AML-193 (cell line): ENCODE measurements at places on chromosomes 4 and X.

GRCh38 chr4:3291969-3292570, 751 bp upstream of the RGS12 start:
- peak; percentile 37 for DNase-seq

- no peak for DNase-seq
Observed at GRCh38 chr4:86582410-86582809, 11.7 kb upstream of the PTPN13 start.

- no peak for DNase-seq
Observed at GRCh38 chrX:39969819-39970504, 127.8 kb downstream of the BCOR start.

DNA sequence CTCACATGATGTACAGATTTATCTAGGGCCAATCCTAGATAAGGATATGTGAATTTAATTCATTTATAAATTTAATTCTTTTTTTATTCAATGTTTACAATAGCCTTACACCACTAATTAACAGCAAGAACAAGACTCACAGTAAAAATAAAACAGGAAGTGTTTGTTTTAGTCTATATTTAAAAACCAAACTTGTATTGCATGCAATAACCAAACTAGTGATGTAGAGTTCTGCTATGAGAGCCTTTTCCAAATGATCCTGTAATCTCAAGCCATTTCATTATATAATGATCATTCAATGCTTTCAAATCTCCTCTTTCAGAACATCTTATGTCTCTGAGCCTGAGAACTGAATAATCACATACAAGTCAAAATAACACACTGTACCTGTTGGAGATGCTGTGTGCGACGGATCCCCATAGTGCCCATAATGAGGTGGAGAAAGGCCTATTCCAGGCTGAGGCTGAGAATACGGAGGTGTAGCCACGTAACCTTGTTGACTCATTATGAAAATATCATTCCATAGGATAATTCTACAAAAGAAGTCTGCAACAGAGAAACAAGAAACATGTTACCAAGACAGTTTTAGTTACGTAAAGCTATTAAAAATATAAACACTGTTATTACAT, 2.6 kb downstream of the SEC24D start:
- DNase-seq = no peak

GRCh38 chrX:49199906-49200771, at the start of gene SYP:
Gene SYP (minus strand): TSS chrX:49200193. CDS start chrX:49200186, 7 bp downstream.
- peak; percentile 71 for DNase-seq

- no peak for DNase-seq
Observed at GRCh38 chr4:178963446-178964045, 1521.3 kb upstream of the AGA start.

DNA sequence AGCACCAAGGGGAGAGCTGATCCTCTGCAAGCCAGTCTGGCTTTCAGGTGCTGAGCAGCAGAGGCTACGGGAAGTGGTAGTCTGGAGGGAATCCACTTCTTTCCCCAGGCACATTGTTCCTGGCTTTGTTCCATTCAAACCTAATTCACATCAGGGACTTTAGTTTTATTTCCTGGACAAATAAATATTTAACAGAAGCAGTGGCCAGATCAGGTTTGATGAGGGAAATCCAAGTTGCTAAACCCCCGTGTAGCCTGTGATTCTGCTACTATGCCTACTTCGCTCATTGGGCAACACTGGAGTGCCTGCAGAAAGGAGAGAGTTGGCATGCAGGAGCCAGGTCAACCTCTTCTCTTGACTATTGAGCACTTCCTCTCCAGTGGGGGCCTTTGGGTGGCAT, 13.8 kb upstream of the STBD1 start:
- no peak for DNase-seq

GRCh38 chrX:100677611-100678181, 33.7 kb downstream of the SRPX2 start:
- DNase-seq = no peak

GRCh38 chrX:130145123-130145522, 20.5 kb downstream of the AIFM1 start:
- DNase-seq = no peak
